ENCODE measurements at places on chromosomes 11 and 22. TPM values are rescaled to one million over a fixed set of nuclear protein-coding genes. Genes with fewer than 3 reads are reported as not detected.

- peak overlapping the region; percentile 56 for H3K27ac ChIP-seq
- peaks cover 11% of the 10 kb centered on the region for H3K36me3 ChIP-seq
- no peak for DNase-seq
- H3K4me3 ChIP-seq, result no peak overlapping the region
Measured at GRCh38 chr11:34165786-34166555, 60.5 kb downstream of the NAT10 start.

GRCh38 chr11:8426076-8426475, 162.4 kb upstream of the LMO1 start:
- no peak overlapping the region for H3K4me3 ChIP-seq
- H3K4me1 ChIP-seq, result no peaks in the 10 kb centered on the region
- H3K27me3 ChIP-seq, result no peaks in the 10 kb centered on the region
- no peak for DNase-seq
- no peak overlapping the region for H3K27ac ChIP-seq

GRCh38 chr11:110766316-110766715, 54.1 kb upstream of the ARHGAP20 start:
- peaks cover 13% of the 10 kb centered on the region for H3K4me1 ChIP-seq
- no peaks in the 10 kb centered on the region for H3K36me3 ChIP-seq
- no peak overlapping the region for H3K27ac ChIP-seq
- H3K4me3 ChIP-seq, result no peak overlapping the region
- no peak for DNase-seq

- DNase-seq, result no peak
- no peak overlapping the region for H3K27ac ChIP-seq
- no peaks in the 10 kb centered on the region for H3K27me3 ChIP-seq
- peaks cover 21% of the 10 kb centered on the region for H3K4me1 ChIP-seq
- H3K4me3 ChIP-seq, result peak overlapping the region; percentile 71
Measured at GRCh38 chr11:18392434-18393321, 1.7 kb upstream of the LDHA start.

GRCh38 chr11:11451501-11452005, 98.5 kb upstream of the CSNK2A3 start:
- H3K36me3 ChIP-seq, result no peaks in the 10 kb centered on the region
- peaks cover 33% of the 10 kb centered on the region for H3K27me3 ChIP-seq
- H3K27ac ChIP-seq, result no peak overlapping the region

GRCh38 chr11:100872951-100873740, 186.1 kb downstream of the ARHGAP42 start:
- H3K4me1 ChIP-seq, result peaks cover 22% of the 10 kb centered on the region
- DNase-seq, result no peak
- no peaks in the 10 kb centered on the region for H3K27me3 ChIP-seq

- no peak overlapping the region for H3K27ac ChIP-seq
- DNase-seq, result no peak
- H3K36me3 ChIP-seq, result no peaks in the 10 kb centered on the region
Measured at GRCh38 chr11:119885067-119885466, 156.1 kb upstream of the NECTIN1 start.

- peaks cover 23% of the 10 kb centered on the region for H3K4me1 ChIP-seq
- peaks cover 3% of the 10 kb centered on the region for H3K27me3 ChIP-seq
- H3K27ac ChIP-seq, result no peak overlapping the region
Measured at GRCh38 chr22:26671317-26672059, 14.1 kb downstream of the MIAT start.

Gene SCGB2A2
- not detected for total RNA-seq

Gene KLHL35
- 0.67 TPM for total RNA-seq

DNA sequence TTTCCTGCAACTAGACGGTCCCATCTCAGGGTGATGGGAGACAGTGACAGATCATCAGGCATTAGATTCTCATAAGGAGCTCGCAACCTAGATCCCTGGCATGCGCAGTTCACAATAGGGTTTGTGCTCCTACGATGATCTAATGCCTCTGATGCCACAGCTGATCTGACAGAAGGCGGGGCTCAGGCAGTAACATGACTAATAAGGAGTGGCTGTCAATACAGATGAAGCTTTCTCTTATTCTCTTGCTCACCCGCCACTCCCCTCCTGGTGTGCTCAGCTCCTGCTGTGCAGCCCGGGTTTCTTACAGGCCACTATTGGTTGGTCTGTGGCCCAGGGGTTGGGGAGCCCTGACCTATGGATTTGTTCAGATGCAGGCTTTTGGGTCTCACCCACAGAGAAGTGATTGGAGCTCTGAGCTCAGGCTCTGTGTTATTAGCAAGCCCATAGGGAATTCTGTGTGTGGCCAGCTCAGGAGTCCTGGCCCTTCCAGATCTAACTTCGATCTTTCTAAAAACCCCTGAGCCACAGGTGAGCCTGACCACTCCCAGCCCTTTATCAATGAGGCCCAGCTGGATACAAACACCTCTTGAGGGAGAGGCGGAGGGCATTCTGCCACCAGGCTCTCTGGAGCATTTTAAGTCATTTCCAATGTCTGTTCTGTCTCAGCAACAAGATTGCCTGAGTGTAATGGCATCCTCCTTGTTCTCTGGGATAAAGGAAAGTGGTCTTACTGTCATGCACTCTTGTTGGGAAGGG, 351.8 kb downstream of the BUD13 start:
- H3K36me3 ChIP-seq, result no peaks in the 10 kb centered on the region
- H3K27ac ChIP-seq, result no peak overlapping the region
- H3K4me3 ChIP-seq, result no peak overlapping the region
- peaks cover 8% of the 10 kb centered on the region for H3K27me3 ChIP-seq
- peaks cover 31% of the 10 kb centered on the region for H3K4me1 ChIP-seq

DNA sequence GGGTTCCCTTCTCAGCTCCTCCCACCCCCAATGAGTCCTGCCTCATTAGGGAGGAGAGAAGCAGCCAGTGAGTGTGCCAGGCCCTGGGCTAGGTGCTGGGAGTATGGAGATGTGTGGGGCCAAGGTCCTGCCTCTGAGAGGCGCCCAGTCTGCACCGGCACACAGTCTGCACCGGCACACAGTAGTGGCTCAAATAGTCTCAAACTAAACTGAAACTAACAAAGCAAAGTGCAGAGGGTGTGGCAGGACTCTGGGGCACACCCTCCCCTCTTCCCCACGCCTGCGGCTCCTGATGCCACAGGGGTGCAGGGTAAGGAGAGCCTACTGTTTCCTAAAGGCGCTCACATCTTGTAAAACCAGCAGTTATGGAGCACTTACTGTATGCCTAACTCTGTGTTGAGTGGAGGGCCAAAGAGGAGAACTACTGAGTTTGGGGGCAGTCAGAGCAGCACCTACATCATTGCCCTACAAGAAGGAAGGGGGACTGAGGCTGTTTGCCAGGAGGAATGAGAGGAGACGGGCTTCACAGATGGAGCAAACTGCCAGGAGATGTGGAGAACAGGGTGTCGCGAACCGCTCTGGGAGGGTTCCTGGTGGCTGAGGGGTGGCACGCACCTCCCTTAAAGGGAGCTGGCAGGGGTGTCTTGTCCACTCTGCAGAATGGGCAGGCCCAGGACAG, 939 bp upstream of the SH3BP1 start:
- no peaks in the 10 kb centered on the region for H3K27me3 ChIP-seq
- H3K36me3 ChIP-seq, result no peaks in the 10 kb centered on the region
- no peak for DNase-seq
- peak overlapping the region; percentile 84 for H3K27ac ChIP-seq

DNA sequence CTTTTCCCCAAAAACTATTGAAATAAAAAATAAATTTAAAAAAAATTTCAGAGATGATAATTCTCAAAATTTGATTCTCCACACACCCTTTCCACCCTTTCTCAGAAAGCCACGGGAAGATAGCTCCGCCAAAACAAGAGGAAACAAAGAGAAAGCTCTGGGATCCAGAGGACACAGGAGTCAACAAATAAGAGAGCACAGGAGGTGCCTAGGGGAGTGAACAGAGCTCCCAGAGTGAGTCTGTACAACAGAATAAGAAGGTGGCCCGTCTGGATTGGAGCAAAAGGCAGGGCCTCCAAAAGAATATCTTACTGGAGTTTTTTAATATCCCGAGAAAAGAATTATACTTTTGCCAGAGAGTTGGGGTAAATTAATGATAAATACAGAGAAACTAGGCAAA, 96.3 kb upstream of the DRD2 start:
- peaks cover 14% of the 10 kb centered on the region for H3K27me3 ChIP-seq
- no peak overlapping the region for H3K27ac ChIP-seq
- no peaks in the 10 kb centered on the region for H3K36me3 ChIP-seq

Gene OR52R1
- total RNA-seq, result not detected

- H3K27me3 ChIP-seq, result no peaks in the 10 kb centered on the region
- peaks cover 18% of the 10 kb centered on the region for H3K36me3 ChIP-seq
- no peak overlapping the region for H3K4me3 ChIP-seq
- no peaks in the 10 kb centered on the region for H3K4me1 ChIP-seq
Measured at GRCh38 chr11:20112291-20113148, 47.8 kb downstream of the DBX1 start.

Gene SYNGR1
- 47.9 TPM for total RNA-seq

DNA sequence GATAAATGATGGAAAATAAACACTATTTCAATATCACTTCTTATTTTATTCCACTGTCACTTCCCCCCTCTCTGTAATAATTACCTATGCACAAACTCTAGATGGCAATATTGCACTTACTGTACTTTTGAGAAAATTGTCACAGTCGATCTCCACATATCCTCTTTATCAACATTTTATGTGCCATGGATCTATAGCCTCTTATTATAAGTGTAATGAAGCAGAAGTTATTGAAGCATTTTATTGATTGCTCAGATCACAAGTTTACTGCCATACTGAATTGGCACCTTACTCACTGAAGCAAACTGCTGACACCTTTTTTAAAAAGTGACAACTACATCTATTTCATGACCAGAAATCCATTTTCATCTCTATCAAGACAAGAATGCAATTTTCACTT, 133.4 kb downstream of the DCDC1 start:
- no peaks in the 10 kb centered on the region for H3K27me3 ChIP-seq
- H3K36me3 ChIP-seq, result no peaks in the 10 kb centered on the region
- no peak overlapping the region for H3K27ac ChIP-seq
- DNase-seq, result no peak
- H3K4me1 ChIP-seq, result peaks cover 6% of the 10 kb centered on the region

Gene SOX6
- 8.7 TPM for total RNA-seq

DNA sequence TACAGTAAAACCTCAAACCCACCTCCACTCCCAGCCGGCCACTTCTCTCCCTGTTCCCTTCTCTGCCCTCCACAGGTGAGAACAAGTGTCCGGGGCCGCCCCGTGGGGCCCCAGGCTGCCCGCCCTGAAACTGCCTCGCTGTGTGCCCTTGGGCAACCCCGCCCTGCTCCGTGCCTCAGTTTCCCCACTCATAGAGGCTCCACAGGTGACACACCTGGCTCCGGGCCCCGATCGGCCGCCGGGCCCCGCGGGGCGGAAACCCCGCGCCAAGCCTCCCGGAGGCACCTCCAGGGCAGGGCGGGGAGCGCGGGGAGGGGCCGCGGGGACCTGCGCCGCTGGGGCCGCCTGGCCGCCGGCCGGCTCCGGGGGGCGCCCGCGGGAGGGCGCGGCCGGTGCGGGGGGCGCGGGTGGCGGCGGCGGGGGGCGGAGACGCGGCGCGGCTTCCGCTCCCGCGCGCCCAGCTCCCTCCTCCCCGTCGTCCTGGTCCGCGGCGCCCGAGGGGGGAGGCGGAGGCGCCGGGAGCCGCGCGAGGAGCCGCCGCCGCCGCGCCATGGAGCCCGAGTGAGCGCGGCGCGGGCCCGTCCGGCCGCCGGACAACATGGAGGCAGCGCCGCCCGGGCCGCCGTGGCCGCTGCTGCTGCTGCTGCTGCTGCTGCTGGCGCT, at the start of gene LRP5:
TSS of gene LRP5 (plus strand) at position 475 of the 663 bp plus-strand sequence. CDS start at position 599, 124 bp downstream.
- H3K27ac ChIP-seq, result peak within 1 kb of the TSS; percentile 92
- H3K4me3 ChIP-seq, result peak within 1 kb of the TSS; percentile 96
- no peaks in the 10 kb centered on the region for H3K27me3 ChIP-seq
- H3K4me1 ChIP-seq, result peaks cover 40% of the 10 kb centered on the region
- DNase-seq, result no peak
- no peaks in the 10 kb centered on the region for H3K36me3 ChIP-seq

DNA sequence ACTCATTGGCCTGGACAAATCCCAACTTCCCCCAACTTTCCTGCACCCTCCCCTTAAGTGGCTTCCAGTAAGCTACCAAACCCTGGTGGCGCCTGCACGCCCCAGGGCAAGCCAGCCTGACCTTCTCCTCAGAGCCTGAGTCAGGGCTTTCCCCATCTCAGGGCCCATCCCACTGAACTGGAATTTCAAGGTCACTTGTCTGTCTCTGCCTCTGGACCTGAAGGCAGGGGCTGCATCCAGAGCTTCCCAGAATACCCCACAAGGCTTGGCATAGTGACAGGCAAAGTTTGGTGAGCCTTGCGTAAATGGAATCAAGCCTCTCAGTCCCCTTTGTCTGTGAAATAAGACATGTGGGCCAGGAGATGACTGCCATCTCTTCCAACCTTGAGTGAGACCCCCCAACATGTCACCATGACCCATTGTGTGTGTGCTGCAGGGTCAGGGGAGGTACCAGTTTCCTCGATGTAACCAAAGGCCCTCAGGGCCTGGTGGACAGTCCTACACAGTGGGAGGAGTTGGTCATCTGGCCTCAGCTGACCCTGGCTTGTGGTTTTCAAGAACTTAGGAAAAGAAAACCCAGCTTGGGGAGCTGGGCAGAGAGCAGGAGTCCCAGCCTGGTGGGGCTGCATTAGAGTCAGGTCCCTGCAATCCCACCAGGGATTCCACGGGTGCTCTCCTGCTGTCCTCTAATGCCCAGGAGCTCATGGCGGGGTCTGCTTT, 8.9 kb downstream of the ALX4 start:
- peaks cover 78% of the 10 kb centered on the region for H3K27me3 ChIP-seq
- H3K4me1 ChIP-seq, result peaks cover 13% of the 10 kb centered on the region
- DNase-seq, result no peak
- H3K4me3 ChIP-seq, result no peak overlapping the region
- H3K27ac ChIP-seq, result no peak overlapping the region

Gene IZUMO1R
- not detected for total RNA-seq

DNA sequence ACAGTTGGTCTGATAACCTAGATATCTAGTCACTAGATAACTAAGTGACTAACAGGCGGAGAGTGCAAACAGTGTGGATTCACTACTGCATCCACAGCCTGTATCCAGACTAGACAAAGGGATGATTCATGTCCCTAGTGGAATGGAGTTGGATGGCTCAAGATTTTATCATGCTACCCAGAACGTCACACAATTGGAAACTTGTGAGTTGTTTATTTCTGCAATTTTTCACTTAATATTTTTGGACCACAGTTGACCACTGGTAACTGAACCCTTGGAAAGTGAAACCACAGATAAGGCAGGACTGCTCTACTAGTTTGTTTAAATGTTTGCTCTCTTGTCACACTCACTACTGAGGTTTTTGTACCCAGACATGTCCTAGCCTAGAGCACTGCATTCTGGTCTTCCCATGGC, 76.0 kb downstream of the UBASH3B start:
- H3K4me1 ChIP-seq, result peaks cover 23% of the 10 kb centered on the region
- H3K36me3 ChIP-seq, result no peaks in the 10 kb centered on the region
- DNase-seq, result no peak
- no peaks in the 10 kb centered on the region for H3K27me3 ChIP-seq
- H3K27ac ChIP-seq, result peak overlapping the region; percentile 34
- no peak overlapping the region for H3K4me3 ChIP-seq

GRCh38 chr11:124762105-124762623, at the start of gene ESAM:
Gene ESAM, minus strand, starts transcription at chr11:124762290. Its CDS starts 136 bp downstream, at chr11:124762154.
- DNase-seq, result no peak
- peaks cover 58% of the 10 kb centered on the region for H3K27me3 ChIP-seq
- peak within 1 kb of the TSS; percentile 80 for H3K27ac ChIP-seq
- H3K36me3 ChIP-seq, result peaks cover 9% of the 10 kb centered on the region
- H3K4me3 ChIP-seq, result peak within 1 kb of the TSS; percentile 91

Measured in type B pancreatic cell (in vitro differentiated cells).